ENCODE measurements at places on chromosomes 5 and 9.
A peak's percentile ranks its signal among the peaks of the same experiment; 100 is the strongest.

GRCh38 chr9:130996205-130996604, 12.8 kb upstream of the LAMC3 start:
- no peak for DNase-seq

DNA sequence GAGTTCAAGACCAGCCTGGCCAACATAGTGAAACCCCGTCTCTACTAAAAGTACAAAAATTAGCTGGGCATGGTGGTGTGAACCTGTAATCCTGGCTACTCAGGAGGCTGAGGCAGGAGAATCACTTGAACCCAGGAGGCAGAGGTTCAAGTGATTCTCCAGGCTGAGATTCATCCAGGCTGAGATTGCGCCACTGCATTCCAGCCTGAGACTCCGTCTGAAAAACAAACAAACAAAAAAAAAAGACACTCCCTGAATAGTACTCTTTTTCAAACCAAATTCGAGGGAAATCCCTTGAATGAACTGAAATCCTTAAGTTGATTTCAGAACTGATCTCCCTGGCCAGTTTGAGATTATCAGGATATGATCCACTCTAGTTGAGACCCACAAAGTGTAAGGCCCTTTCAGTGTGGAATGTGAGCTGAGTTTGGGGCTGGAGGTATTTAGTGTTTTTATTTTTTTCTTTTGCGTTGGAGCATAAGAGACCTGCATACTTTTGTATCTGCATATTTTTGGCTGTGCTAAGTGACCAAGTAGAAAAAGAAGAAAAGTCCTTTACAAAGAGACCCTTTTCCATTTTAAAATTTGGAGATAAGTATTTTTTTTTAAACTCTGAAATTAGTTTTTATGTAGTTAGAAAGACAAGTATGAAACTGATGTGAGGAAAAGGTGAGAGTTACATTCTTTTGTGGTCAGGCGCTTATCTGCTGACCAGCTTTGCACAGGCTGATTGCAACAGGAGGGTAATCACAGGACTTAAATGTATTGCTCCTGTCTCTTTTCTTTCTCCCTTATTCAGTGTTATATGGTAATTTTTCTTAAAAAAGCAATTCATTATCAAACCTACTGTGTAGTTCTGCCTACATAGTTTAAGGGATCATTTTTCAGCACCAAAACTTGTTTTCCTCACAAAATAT, 42.9 kb downstream of the TMEFF1 start:
- peak; percentile 80 for DNase-seq

DNA sequence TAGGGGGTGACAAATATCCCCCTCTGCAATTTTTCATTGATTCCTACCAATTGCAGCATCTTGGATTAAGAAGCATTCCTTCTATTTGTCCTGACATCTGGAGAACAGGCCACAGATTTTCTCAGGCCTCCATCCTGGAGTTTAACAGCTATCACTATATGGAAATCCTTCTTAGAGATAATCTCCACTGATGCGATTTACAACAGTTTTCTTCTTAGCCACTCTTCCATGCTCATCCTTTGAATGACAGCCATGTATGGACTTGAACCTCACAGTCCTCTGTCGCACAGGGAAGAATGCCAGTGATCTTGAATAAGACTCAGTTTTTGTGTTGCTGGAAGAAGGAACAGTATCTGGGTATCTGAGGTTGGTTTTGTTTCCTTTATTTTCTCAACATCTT, 73.2 kb downstream of the PGM5 start:
- DNase-seq: no peak

DNA sequence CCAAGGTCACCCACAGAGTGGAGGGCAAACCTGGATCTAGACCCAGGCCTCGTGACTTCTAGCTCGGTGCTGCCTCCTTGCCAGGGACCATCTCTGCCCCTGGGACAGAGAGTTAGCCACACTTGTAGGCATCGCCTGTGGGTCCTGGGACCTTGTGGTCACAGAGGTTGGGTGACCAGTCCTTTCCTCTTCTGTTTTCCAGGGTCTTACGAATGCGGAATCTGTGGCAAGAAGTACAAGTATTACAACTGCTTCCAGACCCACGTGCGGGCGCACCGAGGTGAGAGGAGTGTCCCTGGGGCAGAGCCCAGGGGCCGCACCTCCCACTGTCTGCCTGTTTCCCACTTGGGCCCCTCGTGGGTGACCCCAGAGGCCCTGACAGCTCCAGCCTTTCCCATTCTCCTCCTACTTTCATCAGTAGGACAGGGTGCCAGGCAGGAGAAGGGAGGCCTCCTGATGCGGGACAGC, 76.3 kb downstream of the AMBP start:
- DNase-seq: no peak

- no peak for DNase-seq
Observed at GRCh38 chr5:112971276-112971675, 5.3 kb upstream of the DCP2 start.

DNA sequence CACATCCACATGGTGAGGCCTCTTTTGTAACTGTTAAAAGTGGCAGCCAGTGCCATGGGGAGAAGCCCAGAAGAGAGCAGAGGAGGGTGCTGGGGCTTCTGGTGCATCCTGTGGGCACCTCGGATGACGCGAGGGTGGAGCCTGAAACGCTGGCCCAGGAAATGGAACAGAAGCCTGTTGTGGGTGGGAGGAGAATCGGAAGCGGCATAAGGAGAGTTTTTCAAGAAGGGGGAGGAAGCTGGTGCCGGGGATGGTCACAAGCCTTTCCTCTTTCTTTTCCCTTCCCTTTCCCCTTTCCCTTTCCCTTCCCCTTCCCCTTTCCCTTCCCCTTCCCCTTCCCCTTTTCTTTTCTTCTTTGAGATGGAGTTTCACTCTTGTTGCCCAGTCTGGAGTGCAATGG, 12.9 kb downstream of the ANKRD33B start:
- no peak for DNase-seq

- peak; percentile 66 for DNase-seq
Observed at GRCh38 chr5:40416098-40416497, 263.6 kb upstream of the PTGER4 start.

DNA sequence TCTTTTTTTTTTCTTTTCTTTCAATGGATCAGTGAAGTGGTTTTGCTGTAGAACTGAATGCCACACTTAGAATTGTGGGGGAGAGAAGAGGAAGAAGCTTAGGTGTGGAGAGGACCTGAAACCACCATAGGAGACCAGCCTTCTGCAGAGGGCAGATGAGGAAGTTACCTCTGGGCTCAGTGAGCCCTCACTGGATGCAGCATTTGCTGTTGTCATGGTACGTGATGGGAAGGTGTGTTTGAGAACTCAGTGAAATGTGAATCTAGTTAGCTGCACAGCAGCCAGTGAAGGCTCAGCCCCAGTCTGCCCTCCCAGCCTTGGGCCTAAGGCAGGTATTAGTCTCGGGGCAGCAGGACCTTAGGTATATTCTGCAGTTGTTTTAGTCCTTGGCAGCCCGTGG, 17.5 kb downstream of the CYFIP2 start:
- DNase-seq: no peak

GRCh38 chr5:171477101-171477500, 57.7 kb downstream of the FGF18 start:
- peak; percentile 16 for DNase-seq

DNA sequence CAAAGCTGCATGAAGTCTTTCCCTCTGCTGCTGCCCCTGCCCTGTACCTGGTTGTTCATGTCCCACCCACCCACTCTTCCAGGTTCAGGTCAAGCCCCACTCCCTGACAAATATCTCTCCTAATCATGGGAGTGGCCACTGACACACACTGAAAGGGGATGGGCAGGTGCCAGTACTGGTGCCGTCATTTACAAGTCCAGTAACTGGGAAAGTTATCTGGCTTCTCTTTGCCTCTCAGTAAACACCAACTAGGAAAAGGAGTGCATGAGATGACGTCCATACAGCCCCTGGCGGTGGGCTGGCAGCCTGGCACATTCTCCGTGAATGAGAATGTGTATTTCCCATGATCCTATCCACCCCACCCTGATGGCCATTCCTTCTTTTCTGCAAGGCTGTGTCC, 225.2 kb downstream of the FSTL4 start:
- DNase-seq: no peak

- DNase-seq: peak; percentile 63
Observed at GRCh38 chr9:18362901-18363685, 110.9 kb upstream of the ADAMTSL1 start.

- DNase-seq: peak; percentile 51
Observed at GRCh38 chr5:146447734-146448380, 724 bp downstream of the TCERG1 start.

DNA sequence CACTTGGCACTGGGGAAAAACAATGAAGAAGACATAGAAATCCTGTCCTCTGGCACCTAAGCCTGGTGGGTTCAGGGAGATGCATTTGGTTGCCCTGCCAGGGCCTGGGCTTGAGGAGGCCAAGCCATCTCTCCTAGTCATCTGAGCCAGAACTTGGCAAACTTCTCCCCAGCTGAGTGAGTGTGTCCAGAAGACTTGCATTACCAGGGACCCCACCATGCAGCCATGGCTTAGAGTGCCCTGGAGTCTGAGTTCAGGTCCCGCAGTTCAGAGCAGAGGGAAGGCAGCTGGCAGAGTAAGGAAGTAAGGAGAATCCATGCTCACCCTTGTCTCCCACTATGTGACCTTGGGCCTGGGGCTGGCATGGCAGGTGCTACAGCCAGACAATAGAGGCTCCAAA, 37.4 kb upstream of the FCN1 start:
- DNase-seq: no peak

DNA sequence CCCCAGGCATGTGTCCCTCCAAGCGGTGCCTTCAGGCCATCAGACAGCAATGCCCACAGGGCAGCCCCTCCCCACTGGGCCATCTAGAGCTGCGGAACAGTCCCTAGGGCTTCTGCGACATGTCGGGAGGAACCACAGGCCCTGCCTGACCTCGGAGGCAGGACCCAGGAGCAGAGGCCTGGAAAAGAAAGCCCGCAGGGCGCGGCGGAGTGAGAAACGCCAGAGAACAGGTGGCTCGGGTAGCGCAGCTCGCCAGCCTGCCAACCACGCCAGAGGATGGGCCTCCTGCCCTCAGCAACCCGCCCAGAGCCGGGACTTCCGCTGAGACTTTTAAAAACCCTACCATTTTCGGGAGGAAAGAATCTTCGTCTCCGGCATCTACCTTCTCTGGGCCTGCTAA, 715 bp downstream of the LCN8 start:
- DNase-seq: no peak

DNA sequence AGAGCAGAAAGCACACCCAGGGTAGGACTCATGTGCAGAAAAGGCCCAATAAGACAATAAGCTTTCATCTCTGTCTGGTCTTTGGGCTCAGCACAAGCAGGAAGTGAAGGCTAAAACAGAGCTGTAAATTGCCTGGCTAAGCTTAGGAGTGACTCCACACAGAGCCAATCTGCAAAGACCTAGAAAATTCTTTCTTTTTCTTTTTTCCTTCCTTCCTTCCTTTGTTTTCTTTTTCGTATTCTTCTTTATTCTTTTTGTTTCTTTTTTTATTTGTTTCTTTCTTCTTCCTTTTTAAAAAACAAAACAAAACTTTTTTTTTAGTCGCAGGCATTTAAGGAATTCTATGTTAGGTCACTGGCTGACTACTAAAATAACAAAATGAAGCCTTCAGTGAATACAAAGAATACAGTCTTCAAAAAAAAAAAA, 12.2 kb downstream of the SLC35A4 start:
- no peak for DNase-seq

GRCh38 chr9:131574730-131575640, 29.7 kb downstream of the PRRT1B start:
- no peak for DNase-seq

DNA sequence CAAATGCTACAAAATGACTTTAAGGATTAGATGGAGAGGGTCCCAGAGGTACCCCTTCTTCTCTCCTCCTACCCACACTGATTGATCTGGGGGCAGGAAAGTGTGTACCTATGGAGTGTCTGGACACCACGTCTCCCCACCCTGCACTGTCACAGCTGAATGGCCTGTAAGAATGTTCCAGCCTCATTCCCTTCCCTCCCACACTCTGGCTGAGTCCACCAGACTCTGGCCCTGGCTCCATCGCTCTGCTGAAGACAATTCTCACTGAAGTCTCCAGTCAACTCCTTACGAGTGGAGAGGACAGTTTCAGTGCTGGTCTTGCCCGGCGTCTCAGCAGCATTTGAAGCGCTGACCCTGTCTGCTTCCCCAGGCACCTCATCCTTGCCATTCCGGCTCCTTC, 105.8 kb downstream of the TTLL11 start:
- DNase-seq: no peak

DNA sequence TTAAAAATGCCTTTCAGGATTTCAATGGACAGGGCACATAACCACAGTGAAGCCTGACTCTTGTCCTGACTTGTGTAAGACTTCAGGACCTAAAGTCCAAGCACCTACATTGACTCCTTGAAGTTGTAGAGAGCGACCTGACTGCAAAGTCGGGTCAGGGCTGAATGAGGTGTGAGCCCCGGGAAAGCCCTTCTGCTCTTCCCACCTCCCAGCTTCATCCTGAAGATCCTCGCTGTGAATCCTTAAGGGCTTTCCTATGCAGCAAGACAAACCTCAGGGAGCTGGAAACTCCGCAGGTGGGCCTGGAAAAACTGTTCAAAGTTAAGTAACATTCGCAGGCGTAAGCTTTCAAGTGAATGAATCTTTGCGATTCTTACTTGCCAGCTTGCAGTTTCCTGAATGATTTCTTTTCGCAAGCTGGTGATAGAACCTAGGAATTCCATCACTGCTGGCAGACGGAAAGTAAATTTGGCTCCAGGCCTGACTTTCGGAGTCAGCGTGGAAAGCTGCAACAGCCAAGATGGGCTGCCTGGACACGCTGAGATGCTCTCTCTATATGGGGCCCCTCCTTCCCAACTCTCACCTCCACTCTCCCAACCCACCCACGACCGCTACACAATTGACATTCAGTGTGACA, 10.9 kb downstream of the SEMA5A start:
- DNase-seq: peak; percentile 47

DNA sequence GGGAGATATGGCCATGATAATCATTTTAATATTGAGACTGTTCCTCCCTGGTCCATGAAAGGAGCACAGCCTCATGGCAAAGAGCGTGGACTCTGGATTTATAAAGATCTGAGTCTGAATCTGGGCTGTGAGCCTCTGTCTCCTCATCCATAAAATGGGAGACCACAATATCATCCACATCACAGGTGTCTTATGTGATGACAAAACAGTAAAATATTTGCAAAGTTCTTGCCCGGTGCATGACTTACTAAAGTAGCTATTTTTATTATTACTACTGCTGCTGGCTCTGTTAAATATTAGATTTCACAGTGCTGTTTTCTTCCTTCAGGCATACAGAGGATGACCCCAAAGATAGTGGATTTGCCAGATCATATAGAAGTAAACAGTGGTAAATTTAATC, 74.1 kb downstream of the TEK start:
- DNase-seq: no peak

- no peak for DNase-seq
Observed at GRCh38 chr9:91223000-91223399, 138.7 kb downstream of the AUH start.

DNA sequence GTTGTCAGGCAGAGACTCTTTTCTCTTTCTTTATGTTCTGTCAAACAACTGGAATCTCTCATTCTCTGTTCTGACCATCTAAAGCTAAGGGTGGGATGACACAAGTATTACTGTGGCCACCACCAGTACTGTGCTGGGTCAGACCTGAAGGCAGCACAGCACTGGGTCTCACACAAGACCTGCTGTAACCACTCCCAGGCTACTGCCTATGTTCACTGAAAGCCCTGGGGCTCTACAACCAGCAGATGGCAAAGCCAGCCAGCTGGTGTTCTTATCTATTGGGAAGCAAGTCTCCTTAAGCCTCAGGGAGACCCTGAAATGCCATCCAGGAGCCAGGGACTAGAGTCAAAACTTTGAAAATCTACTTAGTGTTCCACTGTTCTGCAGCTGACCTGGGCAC, 189.5 kb downstream of the SLCO4C1 start:
- no peak for DNase-seq

GRCh38 chr9:8800196-8800595, 1000.6 kb upstream of the DMAC1 start:
- no peak for DNase-seq
